ENCODE measurements at places on chromosomes 12 and 14.

DNA sequence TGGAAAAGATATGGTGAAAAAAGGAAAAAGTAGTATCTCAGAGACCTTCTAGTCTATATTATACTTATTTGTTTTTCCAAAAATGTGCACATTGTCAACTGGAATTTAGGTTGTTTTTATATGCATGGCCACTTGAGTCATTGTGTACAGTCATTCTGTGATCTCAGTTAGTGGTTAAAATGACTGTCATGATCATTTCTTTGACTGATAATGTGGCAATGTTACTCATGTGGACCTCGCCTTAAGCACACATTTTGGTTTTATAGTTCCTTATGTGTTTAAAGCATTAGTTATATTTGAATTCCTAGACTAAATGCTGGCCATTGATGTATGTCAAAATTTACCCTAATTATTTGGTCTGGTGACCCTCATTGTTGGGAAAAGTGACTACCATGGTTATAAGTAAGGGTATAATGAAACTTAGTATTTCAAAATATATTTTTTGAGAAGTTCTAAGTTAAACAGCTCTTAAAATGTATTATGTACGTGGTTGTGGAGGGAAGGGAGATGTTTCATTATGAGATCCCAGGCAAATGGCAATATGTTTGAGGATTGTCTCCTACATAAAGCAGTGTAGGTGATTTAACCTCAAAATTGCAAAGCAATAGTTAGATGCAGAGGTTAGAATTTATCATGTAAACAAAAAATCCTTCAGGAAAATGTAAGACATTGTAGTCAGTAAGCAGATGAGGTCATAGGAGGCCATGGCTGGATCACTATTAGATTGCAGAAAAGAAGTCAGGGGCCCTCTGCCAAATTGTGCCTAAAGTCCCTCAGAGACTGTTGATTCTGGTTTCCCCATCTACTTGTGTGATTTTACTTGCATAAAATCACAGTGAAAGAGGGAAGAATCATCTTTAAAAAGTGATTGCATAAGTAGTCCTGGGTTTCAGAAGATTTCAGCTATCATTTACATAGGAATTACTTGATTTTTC, 17.5 kb downstream of the PNMA1 start:
- no peak for DNase-seq

GRCh38 chr14:101120641-101121507, 217.4 kb upstream of the RTL1 start:
- no peak for DNase-seq

GRCh38 chr14:69317780-69318179, 57.8 kb downstream of the GALNT16 start:
- no peak for DNase-seq

GRCh38 chr14:90573385-90574105, 176.7 kb downstream of the CALM1 start:
- no peak for DNase-seq

DNA sequence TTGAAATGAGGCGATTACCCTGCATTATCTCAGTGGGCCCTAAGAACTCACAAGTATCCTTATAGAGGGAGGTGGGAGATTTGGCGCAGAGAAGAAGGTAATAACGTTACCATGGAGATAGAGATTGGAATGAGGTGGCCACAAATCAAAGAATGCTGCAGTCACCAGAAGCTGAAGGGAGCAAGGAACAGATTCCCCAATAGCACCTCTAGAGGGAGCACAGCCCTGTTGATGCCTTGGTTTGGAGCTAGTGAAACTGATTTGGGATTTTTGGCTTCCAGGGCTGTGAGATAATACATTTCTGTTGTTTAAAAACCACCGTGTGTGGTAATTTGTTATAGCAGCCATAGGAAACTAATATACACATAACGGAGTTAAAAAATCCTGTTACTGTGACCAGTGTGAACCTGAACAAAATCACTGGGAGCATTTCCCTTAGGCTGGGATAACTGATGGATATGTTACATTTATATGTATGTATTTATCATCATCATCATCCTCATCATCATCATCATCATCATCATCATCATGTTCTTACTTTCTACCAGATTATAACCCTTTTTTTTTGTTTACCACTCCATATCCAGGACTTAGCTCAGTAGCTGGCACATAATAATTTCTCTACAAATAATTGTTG, 100.3 kb downstream of the LIN7A start:
- no peak for DNase-seq

DNA sequence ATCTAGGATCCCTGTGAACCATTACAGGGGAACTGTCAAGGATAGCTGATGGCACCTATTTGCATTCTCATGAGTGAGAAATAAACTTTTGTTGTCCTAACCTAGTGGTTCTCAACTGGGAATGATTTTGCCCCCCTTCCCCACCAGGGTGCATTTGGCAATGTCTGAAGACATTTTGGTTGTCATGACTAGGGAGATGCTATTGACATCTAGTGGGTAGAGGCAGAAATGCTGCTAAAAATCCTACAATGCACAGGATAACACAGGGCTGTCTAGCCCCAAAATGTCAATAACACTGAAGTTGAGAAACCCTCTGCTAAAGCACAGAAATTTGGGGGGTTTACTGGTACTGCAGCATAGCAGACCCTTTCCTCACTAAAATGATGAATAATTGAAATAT, 140.9 kb upstream of the SRRM4 start:
- DNase-seq = no peak

Measured in stimulated activated CD4-positive, alpha-beta T cell treated with anti-CD3 and anti-CD28 coated beads, TNF-alpha, amount 100 ng/mL, for 4 hours (primary cell).